Activated CD4-positive, CD25-positive, alpha-beta regulatory T cell treated with anti-CD3 and anti-CD28 coated beads, Interleukin-2, amount 50 U/mL, for 24 hours (primary cell): ENCODE measurements at places on chromosomes 6 and 20.
A peak's percentile ranks its signal among the peaks of the same experiment; 100 is the strongest.

- ATAC-seq, result no peak
Measured at GRCh38 chr6:68978411-68978810, 343.3 kb downstream of the ADGRB3 start.

GRCh38 chr6:158769771-158770432 lies 49.3 kb downstream of the EZR start:
- ATAC-seq, result no peak

- no peak for ATAC-seq
Measured at GRCh38 chr6:10396785-10397184, 18.1 kb downstream of the TFAP2A start.

DNA sequence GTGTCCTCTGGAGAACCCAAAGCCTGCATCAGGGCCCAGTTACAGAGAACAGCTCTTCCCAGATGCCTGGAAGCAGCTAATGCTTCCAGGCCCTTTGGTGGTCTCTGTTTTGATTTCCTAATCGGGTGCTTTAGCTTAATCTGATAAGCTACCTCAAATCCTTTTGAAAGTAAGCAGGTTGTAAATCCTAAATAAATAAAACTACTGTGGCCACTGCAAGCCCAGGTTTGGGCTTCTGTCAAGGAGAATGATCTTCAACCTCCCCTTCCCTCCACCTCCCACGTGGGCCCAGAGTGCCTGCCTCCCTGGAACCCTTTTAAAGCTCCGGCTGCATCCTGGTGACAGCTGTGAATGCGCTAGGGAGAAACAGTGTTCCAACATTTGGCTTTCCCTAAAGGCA lies 25.2 kb upstream of the FYN start:
- ATAC-seq, result no peak

DNA sequence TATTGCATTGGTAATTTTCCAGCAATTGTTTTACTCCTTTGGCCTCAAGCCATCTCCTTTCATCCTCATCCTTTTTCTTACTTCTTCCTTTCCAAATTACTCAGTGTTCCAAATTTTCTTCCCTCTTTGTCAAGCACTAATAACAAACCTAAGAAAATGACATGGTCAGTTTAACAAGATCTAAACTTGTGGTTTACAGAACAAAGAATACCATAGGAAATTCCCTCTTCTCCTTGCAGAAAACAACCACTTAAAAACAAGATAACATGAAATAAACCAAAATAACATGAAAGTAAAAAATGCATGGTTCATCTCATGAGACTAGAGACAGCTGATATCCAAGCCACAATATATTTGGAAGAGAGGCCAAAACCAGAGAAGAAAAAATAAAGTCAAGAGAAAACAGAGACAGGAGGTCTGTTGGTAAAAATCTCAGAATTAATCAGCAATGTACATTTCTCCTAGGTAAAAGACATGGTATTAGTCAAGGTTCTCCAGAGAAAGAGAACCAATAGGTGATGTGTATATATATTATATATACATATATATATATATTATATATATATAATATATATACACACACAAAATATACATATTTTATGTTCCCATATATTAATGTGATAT lies 51.0 kb upstream of the SENP6 start:
- no peak for ATAC-seq

DNA sequence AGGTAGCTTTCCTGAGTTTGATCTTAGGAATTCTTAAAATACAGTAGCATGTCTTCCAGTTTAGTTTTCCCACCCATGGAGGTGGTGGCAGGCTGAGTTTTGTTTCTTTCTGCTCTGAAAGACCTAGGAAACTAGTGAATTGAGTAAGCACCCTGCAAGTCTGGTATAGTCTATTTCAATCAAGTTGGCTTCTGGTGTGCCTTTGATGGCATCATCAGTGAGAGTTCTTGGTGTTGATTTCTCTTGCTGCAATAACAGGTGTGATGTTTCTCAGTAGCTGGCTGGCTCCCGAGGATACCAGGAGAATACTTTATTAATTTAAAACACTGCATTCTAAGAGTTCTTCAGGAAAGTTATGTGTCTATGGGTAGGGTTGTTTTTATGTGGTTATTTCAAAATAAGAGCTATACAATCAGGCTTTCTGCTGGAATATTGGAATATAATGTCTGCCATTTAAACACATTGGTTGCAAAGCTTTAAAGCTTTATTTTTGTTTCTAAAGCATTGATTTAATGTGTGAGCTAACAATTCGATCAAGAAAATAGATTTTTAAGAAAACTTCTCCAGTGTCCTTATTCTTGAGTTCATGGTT lies 19.0 kb downstream of the VAPB start:
- ATAC-seq, result peak; percentile 82

DNA sequence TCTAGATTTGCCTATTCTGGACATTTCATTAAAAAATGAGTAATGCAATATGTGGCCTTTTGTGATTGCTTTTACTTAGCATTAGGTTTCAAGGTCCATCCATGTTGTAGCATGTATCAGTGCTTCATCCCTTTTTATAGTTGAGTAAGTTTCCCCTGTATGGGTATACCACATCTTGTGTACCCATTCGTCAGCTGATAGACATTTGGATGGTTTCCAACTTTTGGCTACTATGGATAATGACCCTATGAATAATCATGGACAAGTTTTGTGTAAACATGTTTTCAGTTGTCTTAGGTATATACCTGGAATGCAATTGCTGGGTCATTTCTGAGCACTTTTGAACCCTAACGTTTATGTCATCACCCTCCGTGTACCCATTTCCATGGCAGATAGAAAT lies 15.4 kb downstream of the METTL24 start:
- no peak for ATAC-seq

GRCh38 chr20:44143936-44144335 lies 43.1 kb downstream of the JPH2 start:
- no peak for ATAC-seq

DNA sequence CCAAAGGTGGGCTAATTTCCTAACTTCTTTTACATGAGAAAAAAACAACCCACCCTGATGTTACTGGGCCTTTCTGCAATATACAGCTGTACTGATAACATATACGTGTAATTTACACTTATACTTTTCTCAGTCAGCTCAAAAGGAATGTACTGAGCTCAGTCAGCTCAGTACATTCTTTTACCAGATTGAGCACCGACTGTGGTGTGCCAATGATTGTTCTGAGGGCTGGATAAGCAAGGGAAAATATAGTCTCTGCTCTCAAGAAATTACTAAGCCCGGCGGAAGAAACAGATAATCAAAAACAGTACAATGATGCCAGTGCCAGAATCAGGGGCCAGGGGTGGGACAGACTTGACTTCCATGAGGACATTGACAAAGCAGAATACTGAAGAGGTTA lies 10.0 kb upstream of the BLOC1S5 start:
- no peak for ATAC-seq

DNA sequence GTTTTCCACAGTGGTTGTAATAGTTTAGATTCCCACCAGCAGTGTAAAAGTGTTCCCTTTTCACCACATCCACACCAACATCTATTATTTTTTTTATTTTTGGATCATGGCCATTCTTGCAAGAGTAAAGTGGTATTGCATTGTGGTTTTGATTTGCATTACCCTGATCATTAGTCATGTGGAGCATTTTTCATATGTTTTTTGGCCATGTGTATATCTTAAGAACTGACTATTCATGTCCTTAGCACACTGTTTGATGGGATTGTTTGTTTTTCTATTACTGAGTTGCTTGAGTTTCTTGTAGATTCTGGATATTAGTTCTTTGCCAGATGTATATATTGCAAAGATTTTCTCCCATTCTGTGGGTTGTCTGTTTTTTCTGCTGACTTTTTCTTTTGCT lies 820.1 kb downstream of the TENT5A start:
- no peak for ATAC-seq

DNA sequence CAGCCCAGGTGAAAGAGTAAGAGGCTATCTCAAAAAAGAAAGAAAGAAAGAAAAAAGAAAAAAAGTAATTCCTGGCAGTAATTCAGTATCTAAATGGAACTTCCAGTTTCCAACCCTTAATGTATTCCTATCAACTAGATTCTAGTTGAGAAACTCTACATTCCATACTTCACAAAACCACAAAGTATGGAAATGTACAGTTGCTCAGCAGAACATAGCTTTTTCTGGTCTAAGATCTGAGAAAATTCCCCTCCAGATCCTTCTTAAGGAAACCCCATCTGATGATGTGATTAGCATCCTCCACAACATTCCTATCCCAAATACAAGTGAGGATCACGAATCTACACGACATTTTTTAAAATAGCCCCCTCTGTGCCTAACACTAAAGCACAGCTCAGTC lies 3.6 kb downstream of the ARMH2 start:
- no peak for ATAC-seq

DNA sequence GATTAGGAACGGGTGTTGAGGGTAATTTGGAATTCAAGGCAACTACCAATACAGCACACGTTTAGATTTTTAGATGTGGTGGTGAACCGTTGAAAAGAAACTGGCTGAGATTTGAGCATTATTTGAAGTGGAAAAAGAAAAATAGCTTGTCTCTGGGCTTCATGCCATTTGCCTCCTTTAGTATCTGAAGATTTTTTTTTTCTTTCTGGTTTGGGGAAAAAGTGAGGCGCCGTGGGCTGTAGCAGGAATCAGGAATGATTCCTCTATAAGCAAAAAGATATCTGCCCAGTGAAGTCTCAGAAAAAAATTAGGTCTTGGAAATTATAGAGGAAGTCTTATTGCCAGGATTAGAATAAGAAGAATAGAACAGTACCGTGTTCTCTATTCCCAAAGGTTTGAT lies 88.5 kb downstream of the RPS12 start:
- ATAC-seq, result no peak

- ATAC-seq, result no peak
Measured at GRCh38 chr6:119132261-119132981, 54.0 kb upstream of the FAM184A start.

DNA sequence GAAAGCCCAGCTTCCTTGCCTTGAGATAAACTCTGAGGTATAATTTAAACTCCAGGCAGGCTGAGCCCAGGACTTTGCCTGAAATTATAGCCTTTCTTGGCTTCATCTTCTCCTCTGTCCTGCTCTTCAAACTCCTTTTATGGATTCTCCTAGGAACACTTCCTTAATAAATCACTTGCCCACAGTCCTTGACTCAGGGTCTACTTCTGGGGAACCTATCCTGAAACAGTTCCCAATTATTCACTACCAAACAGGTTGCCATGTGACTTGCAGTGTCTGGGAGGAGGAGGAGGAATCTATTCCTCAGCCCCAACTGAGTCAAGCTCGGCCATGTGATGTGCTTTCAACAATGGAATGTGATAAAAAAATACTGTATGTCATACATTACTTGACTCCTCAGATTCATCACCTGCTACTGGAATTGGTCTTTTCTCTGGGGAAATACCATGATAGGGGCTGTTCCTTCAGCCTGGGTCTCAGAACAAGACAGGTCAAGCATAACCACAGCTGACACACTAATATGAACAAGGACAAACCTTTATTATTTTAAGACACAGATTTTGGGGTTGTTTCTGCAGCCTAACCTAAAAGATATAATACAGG lies 20.5 kb upstream of the CDKN1A start:
- ATAC-seq, result no peak

- no peak for ATAC-seq
Measured at GRCh38 chr6:129073691-129074395, 190.9 kb downstream of the LAMA2 start.

DNA sequence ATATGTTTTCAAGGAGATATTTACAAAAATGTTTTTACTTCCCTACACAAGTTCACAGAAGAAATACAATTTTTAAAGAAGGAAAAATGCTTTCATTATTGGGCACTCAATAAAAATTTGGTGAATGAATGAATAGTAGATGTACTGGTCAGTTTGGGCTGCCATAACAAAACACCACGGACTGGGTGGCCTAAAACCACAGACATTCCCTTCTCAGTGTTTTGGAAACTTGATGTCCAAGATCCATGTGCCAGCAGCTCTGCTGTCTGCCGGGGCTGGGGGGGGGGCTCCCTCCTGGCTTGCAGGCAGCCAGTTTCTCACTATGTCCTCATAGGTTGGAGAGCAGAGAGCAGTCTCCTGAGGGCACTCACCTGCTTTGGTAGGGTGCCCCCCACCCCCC lies 62.0 kb downstream of the FAM120B start:
- no peak for ATAC-seq

DNA sequence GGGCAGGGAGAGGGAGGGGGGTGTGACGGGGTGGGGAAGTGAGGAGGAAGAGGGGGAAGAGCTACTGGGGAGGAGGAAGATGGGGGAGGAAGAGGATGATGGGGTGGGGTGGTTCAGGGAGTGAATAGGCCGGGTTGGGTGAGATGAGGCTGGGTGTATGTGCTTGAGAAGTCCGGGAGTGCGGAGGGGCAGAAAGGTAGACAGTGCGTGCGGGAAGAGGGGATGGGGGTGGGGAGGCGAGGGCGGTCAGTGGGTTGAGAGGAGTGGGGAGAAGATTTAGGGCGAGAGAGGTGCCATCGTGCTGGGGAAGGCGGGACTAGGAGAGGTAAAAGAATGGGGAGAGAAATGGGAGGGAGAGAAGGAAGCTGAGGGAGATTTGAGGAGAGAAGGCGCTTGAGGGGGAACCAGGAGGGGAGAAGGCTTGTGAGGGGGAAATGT lies 30.9 kb upstream of the NOTCH4 start:
- no peak for ATAC-seq

DNA sequence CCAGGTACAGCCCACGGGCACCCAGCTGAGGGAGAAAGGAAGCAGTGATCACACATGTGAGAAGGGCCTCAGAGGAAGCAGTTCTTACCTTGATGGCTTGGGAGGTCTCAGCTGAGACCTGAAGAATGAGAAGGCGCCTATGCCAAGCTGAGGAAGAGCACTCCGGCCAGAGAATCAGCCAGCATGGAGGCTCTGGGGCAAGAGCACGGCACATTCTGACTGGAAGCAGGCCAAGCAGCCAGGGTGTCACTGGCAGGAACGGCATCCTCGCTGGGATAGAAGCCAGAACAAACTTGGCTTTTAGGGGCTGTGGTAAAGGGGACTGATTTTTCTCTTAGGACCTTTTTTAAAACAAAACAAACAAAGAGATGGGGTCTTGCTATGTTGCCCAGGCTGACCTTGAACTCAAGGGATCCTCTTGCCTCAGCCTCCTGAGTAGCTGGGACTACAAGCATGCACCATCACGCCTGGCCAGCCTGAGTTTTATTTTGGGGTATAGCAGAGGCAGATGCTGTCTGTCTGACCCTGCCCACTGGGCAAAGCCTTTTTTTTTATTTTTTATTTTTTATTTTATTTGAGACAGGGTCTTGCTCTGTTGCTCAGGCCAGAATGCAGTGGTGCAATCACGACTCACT lies 17.6 kb downstream of the GHRH start:
- no peak for ATAC-seq

DNA sequence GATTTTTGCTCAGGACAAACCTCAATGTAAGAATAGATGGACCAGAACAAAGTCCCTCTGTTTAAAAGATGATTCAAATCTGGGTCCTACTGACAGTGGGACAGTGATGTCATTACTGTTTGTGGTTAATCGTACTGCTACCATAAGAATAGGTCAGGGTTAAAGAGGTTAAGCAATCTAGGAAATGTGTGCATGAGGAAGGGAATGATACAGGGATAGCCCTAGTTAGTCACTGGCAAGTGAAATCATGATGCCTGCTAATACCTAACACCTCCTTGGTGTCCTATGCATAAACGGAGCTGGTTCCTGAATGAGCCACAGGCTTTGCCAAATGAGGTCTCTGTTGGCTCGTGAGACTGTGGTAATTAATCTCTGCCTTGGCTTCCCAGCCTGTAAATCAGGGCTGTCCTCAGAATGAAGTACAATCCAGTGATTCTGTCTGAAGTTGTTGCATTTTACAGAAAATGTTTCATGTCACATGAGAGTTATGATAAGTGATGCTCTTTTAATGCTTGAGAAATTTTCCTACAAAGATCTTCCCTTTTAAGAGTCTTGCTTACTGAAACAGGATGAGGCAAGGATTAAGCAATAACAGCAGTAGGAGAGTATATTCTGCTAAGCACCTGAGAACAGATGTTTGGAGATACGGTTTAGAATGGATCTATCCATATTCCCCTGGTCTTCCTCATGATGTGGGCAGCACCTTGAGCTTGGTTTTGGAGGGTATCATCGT lies 3.8 kb downstream of the MEP1A start:
- ATAC-seq, result no peak
